ENCODE measurements at places on chromosomes 11 and 22.

DNA sequence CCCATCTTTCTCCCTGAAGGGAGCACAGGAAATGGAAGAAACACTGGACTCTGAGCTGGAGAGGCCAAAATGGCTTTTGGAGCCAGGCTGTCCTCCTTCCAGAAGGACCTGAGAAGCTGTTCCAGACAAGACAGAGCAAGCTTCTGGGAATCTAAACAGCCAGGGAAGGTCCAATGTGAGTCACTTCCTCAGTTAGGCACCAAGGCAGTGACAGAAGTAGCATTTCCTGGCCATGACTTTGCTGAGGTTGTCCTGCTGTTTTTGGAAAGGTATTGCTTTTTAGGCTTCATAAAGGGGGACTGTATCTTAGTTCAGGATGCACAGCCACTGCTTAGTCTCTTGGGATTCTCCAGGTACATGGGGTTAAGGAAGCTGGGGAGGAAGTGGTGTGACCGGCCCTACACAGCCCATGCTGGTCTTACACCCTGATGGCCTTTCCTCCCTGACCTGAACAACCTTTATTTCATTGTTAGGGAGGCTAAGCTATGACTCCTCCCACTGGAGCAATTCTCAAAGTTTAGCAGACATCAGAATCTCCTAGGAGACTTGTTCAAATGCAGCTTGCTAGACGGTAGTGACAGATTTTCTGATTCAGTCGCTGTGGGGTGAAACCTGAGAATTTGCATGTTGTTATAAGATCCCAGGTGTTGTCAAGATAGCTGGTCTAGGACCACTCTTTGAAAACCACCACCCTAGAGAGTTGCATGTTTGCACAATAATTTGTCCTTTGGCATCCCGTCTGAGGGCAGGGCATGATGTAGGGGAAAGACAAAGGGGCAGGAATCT is 6.8 kb upstream of the INSC start:
- no peak for DNase-seq

DNA sequence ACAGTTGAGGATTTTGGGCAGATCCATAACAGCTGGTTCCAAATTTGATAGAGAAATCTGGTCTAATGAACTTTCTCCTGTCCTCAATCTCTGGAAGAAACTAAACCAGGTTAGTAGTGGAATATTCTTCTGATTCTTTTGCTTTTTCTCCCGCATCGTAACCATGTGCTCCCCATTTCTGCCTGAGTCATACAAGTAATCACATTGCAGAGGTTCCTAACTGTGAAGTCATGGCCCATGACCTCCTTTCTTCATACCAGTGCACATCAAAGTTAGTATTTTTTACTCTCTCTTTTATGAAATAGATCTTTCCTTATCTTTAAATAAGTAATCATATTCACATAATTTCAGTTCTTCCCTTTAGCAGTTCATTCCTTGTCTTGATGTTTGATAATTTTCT is 249.0 kb downstream of the DYNC2H1 start:
- no peak for DNase-seq

GRCh38 chr11:64384028-64384737 is 25.2 kb downstream of the RPS6KA4 start:
- DNase-seq: no peak

DNA sequence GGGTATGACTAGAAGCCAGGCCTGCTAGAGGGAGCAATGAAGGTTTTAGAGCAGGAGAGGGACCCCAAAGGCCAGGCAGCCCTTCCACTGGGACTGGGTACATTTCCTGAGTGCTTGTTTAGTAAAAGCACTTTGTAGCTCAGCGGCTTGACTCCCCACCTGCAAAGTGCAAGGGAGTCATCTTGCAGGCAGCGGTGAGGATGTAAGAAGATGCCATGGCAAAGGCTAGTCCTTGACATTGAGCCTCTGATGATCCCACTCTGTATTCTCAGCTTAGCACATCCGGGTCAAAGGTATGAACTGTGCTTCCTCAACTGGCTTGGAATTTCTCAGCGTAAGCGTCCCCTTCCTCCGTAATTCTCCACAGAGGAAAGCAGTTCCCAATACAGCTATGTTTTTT is 3.1 kb upstream of the UBE2L3 start:
- no peak for DNase-seq

- DNase-seq: no peak
Measured at GRCh38 chr11:95652002-95652472, 137.5 kb downstream of the FAM76B start.

- no peak for DNase-seq
Measured at GRCh38 chr11:64131683-64132190, 34.2 kb downstream of the MACROD1 start.

- DNase-seq: peak; percentile 17
Measured at GRCh38 chr11:107545101-107545514, 20.4 kb downstream of the ALKBH8 start.

- no peak for DNase-seq
Measured at GRCh38 chr11:61087426-61088119, 14.7 kb upstream of the CD5 start.

DNA sequence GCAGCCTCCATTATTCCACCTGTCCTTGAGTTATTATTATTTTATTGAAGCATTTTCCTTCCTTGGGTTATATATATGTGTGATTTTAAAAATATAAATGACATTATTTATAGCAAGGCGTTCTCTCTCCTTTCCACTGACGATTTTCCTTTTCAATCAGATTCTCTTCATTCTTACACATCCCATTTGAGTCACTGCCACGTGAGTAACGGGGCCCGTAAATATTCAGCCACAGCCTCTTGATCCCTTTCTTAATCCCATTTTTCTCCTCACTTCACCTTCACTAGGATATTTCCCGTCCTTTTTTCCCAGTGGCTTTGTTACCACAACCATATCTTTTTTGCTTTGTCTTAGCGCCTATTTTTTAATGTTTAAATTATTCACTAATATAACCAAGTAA is 396.2 kb downstream of the NTM start:
- DNase-seq: no peak

All from HTR-8/SVneo (cell line).